ENCODE measurements at places on chromosomes 12 and 14. TPM values are rescaled to one million over a fixed set of nuclear protein-coding genes. Genes with fewer than 3 reads are reported as not detected.
A peak's percentile ranks its signal among the peaks of the same experiment; 100 is the strongest.

- no peak for DNase-seq
Measured at GRCh38 chr14:70957710-70958109, 50.5 kb downstream of the PCNX1 start.

GNB3 gene
- 0.47 TPM for total RNA-seq

GRCh38 chr14:50772412-50772811 lies 58.5 kb downstream of the NIN start:
- no peak for DNase-seq

- no peak for DNase-seq
Measured at GRCh38 chr14:29734732-29735131, 192.9 kb downstream of the PRKD1 start.

DNA sequence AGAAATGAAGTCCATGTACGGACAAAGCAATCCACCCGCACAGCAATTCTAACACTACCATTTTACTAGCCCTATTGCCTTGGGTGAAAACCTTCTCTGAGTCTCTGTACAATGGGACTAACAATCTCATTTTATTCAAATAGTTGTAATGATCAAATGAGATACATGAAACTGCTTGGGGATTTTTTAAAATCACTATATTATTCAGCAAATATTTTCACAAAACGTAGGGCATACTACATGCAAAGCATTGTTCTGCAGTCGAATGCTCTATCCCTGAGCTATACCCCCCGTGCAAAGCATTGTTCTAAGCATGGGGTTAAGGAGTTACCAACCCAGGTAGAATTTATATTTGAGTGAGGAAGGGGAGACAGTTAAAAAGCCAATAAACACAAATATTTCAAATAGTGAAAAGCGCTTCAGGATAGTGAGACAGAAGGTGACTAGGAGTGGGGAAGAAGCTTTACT lies 554 bp upstream of the ATF7 start:
- DNase-seq: no peak

DNA sequence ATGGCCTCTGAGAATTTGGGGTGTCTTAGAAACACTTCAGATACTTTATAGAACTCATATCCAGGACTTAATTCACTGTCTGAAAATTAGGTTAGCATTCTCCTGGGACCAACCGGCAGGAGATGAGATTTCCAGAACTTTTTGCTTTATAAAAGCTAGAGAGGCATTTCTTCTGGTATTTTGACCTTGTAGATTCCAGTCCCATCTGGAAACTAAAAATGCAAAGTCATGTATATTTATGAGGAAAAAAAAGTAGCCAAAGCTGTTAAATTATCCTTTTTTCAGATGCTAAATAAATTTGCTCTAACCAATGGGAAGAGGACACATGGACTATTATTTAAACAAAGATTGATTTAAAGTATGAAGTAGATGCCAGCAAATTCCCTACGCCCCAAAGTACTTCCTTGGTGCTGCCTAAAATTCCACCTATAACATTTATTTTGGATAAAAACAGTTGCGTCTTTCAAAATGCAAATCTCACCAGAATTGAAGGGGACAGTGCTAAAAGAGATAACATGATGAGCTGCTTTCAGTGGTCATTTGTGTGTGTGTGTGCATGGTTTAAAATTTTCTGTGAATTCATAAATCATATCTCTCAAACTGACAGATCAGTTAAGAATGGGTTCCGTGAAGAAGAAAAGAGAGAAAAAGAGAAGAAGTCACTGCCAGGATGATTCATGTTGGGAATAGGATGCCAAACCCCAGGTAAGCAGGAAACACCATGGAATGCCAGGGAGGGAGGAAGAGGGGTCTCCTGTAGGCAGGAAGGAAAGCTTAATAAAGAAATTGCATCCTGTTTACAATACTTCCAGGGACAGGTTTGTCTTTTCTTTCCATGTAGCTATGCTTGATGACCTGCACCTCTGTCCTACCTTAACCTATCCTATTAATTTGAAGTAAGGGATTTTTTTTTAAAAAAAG lies 97.7 kb upstream of the RGS6 start:
- DNase-seq: peak; percentile 22

- no peak for DNase-seq
Measured at GRCh38 chr14:74262076-74262475, 22.8 kb downstream of the VSX2 start.

DNA sequence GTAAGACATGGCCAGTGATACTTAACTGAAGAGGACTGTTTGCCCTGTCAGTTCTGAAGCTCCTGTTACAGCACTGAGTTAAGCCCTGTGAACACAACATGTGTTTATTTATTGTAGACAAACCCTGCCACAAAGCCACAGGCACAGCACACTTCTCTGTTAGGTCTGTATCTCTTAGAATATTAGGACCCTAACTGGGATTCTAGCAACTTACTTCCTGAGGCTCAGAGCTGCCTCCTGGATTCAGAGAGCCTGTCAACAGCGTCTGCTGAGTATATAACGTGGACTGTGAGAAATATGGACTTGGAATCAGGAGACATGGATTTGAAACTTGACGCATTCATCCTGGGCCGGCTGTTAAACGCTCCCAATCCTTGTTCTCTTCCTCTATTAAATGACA lies 135.0 kb upstream of the HIF1A start:
- DNase-seq: no peak

GRCh38 chr12:89051065-89051677 lies 301.1 kb downstream of the DUSP6 start:
- peak; percentile 80 for DNase-seq

DNA sequence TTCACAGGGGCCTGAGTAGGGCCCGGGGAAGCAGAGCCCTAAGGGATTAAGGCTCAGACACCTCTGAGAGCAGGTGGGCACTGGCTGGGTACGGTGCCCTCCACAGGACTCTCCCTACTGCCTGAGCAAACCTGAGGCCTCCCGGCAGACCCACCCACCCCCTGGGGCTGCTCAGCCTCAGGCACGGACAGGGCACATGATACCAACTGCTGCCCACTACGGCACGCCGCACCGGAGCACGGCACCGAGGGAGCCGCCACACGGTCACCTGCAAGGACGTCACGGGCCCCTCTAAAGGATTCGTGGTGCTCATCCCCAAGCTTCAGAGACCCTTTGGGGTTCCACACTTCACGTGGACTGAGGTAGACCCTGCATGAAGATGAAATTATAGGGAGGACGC lies 7.1 kb downstream of the LTBR start:
- no peak for DNase-seq

DNA sequence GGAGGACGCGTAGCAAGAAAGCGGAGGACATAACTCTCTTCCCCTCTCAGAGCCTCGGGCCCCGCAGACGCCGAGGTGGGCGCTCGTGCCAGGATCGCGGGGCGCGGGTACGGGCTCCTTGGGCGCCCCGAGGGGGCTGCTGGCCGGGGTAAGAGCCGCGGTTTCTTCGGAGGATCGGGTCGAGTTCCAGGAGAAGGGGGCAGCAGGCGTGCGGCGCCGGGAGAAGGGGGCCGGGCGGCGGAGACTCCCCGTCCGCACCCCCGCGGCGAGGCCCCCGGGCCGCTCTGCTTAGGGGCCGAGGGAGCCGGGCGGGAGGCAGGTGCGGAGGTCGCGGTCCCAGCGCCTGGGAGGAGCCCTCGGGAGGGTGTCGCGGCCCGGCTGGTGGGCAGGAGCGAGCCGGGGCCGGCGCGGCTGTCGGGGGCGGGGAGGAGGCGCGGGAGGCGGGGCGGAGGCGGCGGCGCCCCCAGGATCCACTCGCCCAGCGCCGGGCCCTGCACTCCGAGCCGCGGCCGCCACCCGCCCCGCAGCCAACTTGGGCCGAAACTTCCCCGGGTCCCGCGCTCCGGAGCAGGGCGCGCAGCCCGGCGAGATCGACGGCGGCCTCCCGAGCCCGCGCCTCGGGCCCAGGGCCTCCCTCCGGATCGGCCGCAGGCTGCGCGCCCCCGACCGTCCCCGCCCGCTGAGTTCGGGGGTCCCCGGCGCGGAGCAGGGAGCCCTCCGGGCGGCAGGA lies 64.4 kb downstream of the FBXL14 start:
- DNase-seq: no peak

GRCh38 chr14:20327005-20327869 lies 5.8 kb downstream of the CCNB1IP1 start:
- DNase-seq: peak; percentile 78

LRP6 gene
- 24.9 TPM for total RNA-seq

- peak; percentile 77 for DNase-seq
Measured at GRCh38 chr12:54016478-54016964, 7.7 kb downstream of the HOXC8 start.

SLC4A8 gene
- 1.1 TPM for total RNA-seq

GRCh38 chr12:121711361-121712189 lies 977 bp upstream of the TMEM120B start:
- no peak for DNase-seq

ZNF839 gene
- total RNA-seq: 23.0 TPM

FGF6 gene
- not detected for total RNA-seq

- no peak for DNase-seq
Measured at GRCh38 chr12:93737457-93738198, 60.5 kb downstream of the CRADD start.

DNA sequence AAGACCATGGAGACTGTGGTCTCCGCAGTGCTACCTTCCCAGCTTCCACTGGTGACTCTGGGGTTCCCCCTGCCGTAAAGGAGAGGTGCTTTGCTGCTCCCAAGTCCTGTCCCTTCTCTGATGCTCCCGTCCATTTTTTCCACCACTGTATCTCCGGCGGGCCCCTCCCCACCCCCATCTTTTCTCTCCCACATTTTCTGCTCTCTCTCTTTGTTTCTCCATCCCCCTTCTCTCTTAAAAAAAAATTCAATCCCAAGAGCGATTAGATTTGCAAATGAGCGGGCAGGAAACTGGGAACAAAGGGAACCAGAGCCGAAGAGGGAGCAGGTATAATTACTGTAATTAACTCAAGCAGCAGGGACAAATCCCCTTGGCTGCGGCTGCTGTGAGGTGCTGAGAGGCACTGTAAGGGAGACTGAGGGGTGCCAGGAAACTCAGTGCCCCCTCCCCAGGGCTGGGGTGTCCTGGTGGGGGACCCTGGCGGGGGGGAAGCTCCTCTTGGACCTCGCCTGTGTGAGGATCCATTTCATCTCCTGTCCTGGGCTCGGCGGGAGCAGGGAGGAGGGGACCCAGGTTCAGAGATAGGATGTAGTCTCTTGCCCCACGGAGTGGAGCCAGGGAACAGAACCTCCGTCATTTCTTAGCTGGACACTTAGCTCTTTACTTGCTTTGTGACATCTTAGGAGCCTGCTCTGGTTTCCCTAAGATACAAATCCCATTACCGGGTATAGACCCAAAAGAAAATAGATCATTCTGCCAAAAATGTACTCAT lies 140.4 kb upstream of the NRXN3 start:
- no peak for DNase-seq

DNA sequence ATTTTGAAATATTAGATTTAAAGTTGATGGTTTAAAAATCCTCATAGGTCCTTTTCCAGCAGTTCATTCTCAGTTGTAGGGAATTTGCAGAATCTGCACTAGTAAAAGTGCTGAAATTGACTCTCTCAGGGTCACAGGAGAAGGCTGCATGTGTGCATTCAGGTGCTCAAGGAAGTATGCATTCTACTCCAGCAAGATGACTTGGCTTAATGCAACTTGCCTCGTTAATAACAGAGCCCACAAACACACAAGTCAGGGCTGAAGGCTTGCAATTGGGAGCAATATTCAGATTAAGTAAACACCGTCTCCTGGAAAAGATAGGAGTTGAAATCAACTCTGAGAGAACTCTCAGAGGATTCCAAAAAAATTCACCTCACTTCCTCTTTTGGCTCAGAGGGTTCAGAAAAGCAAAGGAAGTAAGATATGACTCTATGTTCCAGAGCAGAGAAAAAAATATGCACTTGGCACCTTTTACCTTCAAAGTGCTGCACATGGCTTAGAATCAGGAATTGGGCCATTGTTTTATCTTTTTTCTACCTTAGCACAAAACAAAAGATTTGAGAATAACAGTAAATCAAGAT lies 406.3 kb upstream of the DCN start:
- no peak for DNase-seq

GRCh38 chr12:57836442-57837375 lies 9.8 kb downstream of the CTDSP2 start:
- peak; percentile 60 for DNase-seq

STK38L gene
- total RNA-seq: 18.1 TPM

KRT78 gene
- not detected for total RNA-seq

DNA sequence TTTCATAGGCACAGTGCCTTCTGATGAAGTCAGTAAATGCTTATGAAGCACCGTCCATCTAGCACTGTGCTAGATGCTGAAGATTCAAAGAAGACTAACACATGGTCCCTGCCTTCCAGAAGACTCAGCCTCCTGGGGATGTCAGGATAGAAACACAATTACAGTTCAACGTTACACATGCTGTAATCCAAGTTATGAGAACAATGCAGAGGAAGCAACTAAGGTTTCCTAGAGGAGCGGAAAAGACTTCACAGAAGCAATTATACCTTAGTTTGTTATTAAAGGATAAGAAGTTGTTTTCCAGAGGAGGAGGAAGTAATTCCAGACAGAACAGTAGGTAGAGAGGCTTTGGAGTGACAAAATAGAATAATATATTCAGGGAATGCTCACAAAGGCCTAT lies 66.9 kb upstream of the FGD4 start:
- no peak for DNase-seq

GRCh38 chr12:110742096-110742717 lies 484 bp downstream of the PPP1CC start:
- DNase-seq: peak; percentile 19

GRCh38 chr14:68947802-68948201 lies 31.3 kb downstream of the ACTN1 start:
- DNase-seq: peak; percentile 86

DNA sequence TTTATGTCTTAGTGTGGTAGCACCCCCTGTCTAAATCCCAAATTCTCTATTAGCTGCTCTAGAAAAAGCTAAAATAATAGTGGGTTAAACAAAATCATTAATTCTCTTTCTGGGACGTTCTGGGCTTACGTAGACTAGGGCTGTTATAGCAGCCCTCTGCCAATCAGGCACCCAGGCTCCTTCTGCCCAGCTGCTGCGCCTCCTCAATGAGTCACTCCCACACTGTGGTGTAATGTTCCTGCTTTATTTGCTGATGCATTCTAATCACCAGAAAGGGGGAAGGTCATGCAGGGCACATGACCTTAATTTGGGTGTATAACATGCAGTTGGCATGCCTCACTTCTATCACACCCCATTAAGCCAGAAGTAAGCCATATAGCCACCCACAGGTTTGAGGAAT lies 294.5 kb downstream of the GALC start:
- peak; percentile 56 for DNase-seq

DNA sequence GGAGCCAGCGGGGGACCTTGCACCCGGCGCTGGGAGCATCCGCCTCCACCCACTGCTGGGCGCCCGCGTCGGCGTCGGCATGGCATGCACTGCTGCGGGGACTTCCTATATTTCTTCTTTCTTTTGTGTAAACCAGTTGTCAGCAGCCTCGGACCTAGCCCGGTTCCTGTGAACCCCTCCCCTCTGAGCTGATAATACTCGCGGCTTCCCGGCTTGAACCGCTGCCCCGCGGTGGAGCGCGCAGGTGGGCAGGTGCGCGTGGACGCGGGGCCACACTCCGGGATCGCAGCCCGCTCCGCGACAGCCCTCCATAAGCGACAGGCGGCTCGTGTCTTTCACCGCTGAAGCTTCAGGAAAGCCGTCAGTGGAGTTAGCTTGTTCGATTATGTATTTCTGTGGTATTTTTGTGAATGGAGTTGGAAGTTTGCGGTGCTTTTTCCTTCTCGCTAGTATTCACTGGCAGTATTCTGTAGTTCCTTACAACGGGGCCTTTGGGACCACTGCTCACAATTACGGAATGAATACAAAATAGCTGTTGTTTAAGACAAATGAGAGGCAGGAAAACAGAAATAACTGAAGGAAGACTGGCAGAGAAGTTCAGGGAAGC lies 870 bp downstream of the BMAL2 start:
- peak; percentile 51 for DNase-seq

GRCh38 chr14:35159742-35160409 lies 37.5 kb downstream of the PRORP start:
- DNase-seq: peak; percentile 92

SPIC gene
- not detected for total RNA-seq

GRCh38 chr14:64706119-64706592 lies 1.9 kb downstream of the PLEKHG3 start:
- DNase-seq: no peak
